ENCODE measurements at places on chromosomes 7 and 10. TPM values are rescaled to one million over a fixed set of nuclear protein-coding genes. Genes with fewer than 3 reads are reported as not detected.

FFAR4 gene
- total RNA-seq: not detected

STK32C gene
- 7.2 TPM for total RNA-seq

GPR85 gene
- total RNA-seq: 3.6 TPM

COL26A1 gene
- total RNA-seq: not detected

TRPV5 gene
- not detected for total RNA-seq

ANKRD1 gene
- total RNA-seq: 1.4 TPM

IDI2 gene
- not detected for total RNA-seq

LRRC18 gene
- not detected for total RNA-seq

TAS2R41 gene
- not detected for total RNA-seq

AOAH gene
- total RNA-seq: not detected

VOPP1 gene
- total RNA-seq: 88.0 TPM

CDC14C gene
- total RNA-seq: 0.07 TPM

KLLN gene
- total RNA-seq: 0.34 TPM

A1CF gene
- total RNA-seq: not detected

HOXA2 gene
- not detected for total RNA-seq

GNG11 gene
- total RNA-seq: under 0.01 TPM

AMPH gene
- not detected for total RNA-seq

NXPH1 gene
- total RNA-seq: not detected

Measured in nasal cavity respiratory epithelium epithelial cell of viscerocranial mucosa (primary cell).